Calu3 (cell line): ENCODE measurements at places on chromosomes 1 and 21. TPM values are rescaled to one million over a fixed set of nuclear protein-coding genes. Genes with fewer than 3 reads are reported as not detected.

The TNFRSF14 gene
- 24.4 and 33.4 TPM in 2 replicates for total RNA-seq

The HNRNPU gene
- total RNA-seq, result 418 and 453 TPM in 2 replicates

The SPRR2A gene
- not detected in 2 replicates for total RNA-seq

The CFAP126 gene
- total RNA-seq, result not detected in 2 replicates

The CHRM3 gene
- total RNA-seq, result 2.3 and 2.6 TPM in 2 replicates

The HPCA gene
- total RNA-seq, result not detected in 2 replicates

The EDN2 gene
- 0.28 TPM in 1 of 2 replicates, not detected in the other for total RNA-seq

The CFHR2 gene
- total RNA-seq, result not detected in 2 replicates

The NMNAT2 gene
- total RNA-seq, result 0.26 and 0.78 TPM in 2 replicates

The PARP1 gene
- 123 and 136 TPM in 2 replicates for total RNA-seq

The CFAP57 gene
- 0.26 and 0.56 TPM in 2 replicates for total RNA-seq

The DUSP10 gene
- 55.1 and 58.2 TPM in 2 replicates for total RNA-seq

The CHI3L2 gene
- total RNA-seq, result 0.52 TPM in 1 of 2 replicates, not detected in the other

The LIPI gene
- not detected in 2 replicates for total RNA-seq

The C1orf94 gene
- total RNA-seq, result not detected in 2 replicates

The EXOC8 gene
- 24.5 and 26.2 TPM in 2 replicates for total RNA-seq

The CXADR gene
- 51.7 and 55.1 TPM in 2 replicates for total RNA-seq

The MTARC1 gene
- total RNA-seq, result 18.9 and 21.3 TPM in 2 replicates

The LCE2B gene
- not detected in 2 replicates for total RNA-seq

The RAB25 gene
- 182 and 189 TPM in 2 replicates for total RNA-seq

The FCRL6 gene
- total RNA-seq, result not detected in 2 replicates

The VPS13D gene
- total RNA-seq, result 30.6 and 33.1 TPM in 2 replicates

The PCSK9 gene
- 31.8 and 41.6 TPM in 2 replicates for total RNA-seq

The DSTYK gene
- 8.3 and 8.6 TPM in 2 replicates for total RNA-seq

The DPH5 gene
- 20.6 and 25.8 TPM in 2 replicates for total RNA-seq

The AMY1B gene
- total RNA-seq, result not detected in 2 replicates

The PDE4B gene
- total RNA-seq, result 2.2 and 2.9 TPM in 2 replicates

The VHLL gene
- total RNA-seq, result 0.81 and 1.5 TPM in 2 replicates

The DNMT3L gene
- total RNA-seq, result not detected in 2 replicates

The C1QB gene
- total RNA-seq, result not detected in 2 replicates

The SERPINC1 gene
- total RNA-seq, result 0.59 TPM in 1 of 2 replicates, not detected in the other

The BRDT gene
- total RNA-seq, result not detected in 2 replicates
